Hypothalamus (tissue), 51 donors: ENCODE measurements at places on chromosomes 6 and 20.

DNA sequence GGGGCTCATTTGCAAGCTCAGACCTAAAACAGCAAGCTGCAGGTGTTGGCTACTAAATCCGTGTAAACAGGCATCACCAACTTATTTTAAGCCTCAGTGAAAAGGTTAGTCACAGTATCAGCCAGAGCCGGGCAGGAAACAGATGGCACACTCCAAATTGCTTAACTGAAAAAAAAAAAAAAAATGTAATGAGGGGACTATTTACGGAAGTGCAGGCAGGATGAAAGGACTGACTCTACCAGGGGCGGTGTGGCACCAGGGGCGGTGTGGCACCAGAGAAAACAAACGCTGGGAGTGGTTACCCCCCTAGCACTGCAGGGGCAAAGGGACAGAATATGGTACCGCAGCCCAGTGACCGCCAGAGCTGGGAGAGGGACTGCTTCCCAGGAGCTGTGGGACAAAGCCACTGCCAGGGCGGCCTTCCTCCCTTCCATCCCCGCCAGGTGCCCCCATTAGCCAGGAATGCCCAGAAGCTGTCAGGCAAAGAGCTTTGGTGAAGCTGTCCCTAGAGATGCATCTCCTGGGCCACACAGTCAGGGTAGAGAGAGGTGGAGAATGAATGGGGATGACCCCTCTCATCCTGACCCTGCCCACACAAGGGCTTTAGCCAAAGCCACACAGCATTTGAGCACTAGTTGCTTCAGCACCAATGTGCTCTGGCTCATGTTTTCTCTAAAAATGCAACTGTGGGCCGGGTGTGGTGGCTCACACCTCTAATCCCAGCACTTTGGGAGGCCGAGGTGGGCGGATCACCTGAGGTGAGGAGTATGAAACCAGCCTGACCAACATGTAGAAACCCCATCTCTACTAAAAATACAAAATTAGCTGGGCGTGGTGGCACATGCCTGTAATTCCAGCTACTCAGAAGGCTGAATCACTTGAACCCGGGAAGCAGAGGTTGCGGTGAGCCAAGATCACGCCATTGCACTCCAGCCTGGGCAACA, 39.6 kb upstream of the GFOD1 start:
- DNase-seq, result no peak

DNA sequence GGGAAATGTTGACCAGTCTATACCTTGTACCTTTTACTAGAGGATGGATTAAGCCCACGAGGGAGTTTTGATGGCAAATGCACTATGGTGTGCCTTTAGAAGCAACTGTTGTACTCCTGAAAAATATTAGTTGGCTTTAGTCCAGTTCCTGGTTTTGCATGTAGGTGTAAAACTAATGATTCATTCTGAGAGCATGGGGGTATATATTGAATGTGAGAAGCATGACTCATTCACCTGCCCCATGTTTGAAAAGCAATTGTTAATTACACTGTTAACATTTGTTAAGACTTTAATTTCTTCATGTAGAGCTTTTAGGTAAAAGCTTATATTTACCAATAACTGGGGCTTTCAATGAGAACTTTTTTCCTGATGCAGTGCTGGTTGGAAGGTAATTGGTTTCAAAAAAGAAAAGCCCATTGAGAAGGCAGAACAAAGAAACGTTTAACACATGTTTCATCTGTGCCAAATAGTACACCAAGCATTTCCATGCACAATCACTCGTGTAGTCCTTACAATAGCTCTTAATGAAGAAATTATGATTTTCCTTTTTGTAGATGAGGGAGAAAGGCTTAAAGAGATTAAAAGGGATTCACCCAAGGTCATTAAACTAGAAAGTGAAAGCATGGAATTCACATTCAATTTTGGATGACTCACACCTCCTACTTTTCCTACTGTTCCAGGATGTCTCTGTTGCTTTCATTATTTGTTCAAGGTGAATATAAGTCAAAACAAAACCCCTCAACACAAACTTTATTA, 134.1 kb downstream of the CCDC170 start:
- DNase-seq, result no peak

GRCh38 chr6:170083236-170084051, 207.4 kb downstream of the DLL1 start:
- no peak for DNase-seq

DNA sequence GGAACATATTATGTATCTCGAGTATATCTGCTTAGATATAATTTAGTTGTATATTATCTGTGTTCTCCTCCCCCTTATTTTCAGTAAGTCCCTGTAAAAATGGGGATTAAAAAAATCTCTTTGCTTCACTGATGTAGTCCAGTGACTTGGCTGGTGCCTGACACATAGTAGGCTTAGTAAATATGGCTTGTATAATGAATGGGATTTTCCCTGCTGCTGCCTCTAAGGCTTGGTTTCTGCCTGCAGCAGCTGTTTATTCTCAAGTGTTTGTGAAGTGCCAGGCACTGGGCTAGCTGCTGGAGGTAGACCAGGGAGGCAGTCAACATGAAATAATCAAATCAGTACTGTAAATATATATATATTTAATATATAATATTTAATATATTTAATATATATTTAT, 1.6 kb upstream of the ZFP64 start:
- DNase-seq, result no peak

GRCh38 chr20:51526106-51526470, 16.4 kb downstream of the NFATC2 start:
- DNase-seq, result no peak

DNA sequence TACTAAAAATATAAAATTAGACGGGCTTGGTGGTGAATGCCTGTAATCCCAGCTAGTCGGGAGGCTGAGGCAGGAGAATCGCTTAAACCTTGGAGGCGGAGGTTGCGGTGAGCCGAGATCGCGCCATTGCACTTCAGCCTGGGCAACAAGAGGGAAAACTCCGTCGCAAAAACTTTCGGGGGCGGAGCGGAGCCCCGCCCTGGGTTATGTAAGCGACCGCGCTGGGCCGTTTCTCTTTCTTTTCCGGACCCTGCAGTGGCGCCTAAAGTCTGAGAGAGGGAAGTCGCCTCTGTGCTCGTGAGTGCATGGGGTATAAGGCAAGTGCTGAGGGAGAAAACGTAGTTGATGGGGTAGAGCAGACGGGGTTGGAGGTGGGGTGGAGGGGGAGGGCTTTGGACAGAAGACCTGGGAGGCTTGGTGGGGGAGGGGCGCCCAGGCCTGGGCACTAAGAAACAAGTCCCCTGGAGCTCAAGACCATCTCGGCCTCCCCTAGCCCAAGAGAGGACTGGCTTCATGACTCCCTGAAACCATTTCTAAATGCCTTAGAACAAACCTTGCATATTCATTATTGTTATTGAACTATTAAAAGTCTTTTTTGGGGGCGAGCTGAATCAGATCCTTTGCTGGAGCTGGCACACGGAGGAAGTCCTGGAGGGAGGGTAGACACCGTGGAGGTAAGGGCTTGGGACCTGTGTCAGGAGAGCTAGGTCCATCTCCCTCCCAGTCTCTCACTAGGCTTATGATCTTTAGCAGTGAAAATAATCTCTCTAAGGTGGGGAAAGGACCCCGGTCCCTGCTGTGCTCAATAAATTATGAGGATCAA, 2.7 kb upstream of the MICA start:
- peak; percentile 40 for DNase-seq

DNA sequence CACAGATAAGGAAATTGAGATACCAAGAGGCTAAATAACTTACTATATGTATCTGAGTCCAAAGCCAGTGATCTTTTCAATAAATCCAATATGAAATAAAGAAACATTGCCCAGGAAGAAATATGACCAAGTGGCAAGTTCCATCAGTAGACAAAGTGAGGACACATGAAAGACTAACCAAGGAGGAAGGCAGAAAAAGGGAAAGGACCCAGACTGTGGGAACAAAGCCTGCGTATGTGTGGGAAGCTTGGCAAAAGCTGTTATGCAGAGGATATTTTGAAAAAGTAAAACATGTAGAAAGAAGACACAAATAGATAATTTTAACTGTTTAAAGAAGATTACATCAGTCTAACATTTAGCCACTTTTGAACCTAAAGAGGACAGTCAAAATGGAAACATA, 264.4 kb upstream of the PRDM1 start:
- no peak for DNase-seq

GRCh38 chr6:15449011-15449410, 203.1 kb downstream of the JARID2 start:
- no peak for DNase-seq

DNA sequence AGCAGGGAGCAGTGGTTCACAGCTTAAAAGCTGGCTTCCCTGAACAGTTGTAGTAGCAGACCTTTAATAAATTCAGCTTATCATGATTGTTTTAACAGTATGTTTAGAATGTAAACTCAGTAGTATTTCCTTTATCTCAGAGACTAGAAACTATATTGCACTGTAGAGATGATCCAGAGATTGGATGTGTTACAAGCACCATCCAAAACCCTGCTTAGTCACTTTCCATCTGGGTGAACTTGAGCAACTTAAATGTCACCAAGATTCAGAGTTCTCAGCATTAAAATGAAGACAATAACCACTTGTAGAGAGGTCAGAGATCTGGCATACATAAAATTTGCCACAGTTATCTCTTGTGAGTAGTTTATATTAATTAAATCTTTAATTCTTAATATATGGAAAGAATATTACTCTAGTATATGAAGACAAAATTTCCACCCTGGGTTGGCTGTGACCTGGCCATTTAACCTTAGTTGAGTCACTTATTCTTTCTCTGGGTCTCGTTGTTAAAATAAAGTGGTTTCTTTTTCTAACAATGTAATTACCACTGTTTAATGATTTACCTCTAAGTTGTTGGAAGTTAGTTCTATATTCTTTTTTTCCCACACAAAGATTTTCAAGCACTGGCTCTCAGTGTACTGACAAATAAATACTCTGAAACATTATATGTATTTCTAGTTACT, 239.2 kb upstream of the FKBP1C start:
- no peak for DNase-seq

- peak; percentile 91 for DNase-seq
These were observed at the start of gene NFKBIE for GRCh38 chr6:44265007-44265721. Gene NFKBIE, minus strand, starts transcription at chr6:44265551. Its CDS starts 205 bp downstream, at chr6:44265346.

DNA sequence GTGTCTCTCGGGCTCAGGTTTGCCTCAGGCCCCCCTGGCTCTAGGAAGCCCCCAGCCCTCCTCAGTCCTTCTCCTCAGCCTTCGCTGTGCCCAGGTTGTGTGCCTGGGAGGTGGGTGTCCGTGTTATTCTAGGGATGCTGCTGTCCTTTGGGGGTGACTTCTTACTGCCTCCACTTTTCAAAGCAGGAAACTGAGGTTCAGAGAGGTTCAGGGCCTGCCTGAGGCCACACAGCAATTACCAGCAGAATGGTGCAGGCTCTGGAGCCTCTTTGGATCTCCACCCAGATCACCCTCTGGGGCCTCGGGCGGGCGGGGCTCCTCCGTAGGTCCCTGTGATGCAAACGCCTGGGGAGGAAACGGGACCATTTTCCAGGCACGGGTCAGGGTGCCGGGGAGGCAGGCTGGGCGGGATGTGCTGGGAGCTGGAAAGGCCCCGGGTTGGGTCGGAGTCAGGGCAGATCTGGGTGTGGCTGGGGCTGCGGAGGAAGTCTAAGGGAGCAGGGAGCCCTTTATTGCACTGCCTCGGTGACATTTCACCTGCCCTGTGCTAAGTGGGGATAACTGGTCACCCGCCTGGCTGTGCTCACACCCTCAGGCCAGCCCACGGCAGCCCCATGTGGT, 23.2 kb downstream of the GATA5 start:
- DNase-seq, result no peak

DNA sequence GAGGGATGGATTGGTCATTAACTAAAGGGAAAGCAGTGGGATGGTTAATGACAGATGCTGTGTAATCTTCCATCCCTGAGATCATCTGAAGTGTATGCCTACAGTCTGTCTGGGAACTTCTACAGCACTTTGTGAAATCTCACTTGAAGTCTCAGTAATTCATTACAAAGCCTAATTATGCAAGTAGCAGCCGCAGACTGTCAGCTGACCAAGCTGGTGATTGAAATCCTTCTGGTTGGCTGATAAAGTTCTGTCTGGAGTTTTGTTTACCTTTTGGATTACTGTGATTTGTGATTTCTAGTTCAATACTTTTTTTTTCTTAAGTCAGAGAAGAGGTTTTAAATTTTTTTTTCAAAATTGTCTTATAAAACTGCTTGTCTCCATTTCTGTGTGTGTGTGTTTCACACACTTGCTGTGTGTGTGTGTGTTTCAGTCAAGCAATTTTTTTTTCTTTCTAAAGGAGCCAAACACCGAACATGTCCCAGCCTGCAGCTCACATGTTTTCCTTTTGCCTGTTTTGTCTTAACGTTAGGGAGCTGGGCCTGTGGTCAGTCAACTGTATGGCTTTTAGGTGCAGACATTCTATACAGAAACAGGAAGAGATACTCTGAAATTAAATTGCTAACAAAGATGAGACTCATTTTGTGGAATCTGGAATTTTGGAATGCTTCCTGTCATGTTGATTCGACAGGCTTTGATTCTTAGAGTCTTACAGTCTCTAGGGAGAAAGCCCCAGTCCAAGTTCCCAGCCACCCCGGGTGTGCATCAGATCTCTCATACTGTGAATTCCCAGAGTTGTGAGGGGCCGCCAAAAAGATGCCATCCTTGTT, 28.5 kb upstream of the ADGRF4 start:
- no peak for DNase-seq

DNA sequence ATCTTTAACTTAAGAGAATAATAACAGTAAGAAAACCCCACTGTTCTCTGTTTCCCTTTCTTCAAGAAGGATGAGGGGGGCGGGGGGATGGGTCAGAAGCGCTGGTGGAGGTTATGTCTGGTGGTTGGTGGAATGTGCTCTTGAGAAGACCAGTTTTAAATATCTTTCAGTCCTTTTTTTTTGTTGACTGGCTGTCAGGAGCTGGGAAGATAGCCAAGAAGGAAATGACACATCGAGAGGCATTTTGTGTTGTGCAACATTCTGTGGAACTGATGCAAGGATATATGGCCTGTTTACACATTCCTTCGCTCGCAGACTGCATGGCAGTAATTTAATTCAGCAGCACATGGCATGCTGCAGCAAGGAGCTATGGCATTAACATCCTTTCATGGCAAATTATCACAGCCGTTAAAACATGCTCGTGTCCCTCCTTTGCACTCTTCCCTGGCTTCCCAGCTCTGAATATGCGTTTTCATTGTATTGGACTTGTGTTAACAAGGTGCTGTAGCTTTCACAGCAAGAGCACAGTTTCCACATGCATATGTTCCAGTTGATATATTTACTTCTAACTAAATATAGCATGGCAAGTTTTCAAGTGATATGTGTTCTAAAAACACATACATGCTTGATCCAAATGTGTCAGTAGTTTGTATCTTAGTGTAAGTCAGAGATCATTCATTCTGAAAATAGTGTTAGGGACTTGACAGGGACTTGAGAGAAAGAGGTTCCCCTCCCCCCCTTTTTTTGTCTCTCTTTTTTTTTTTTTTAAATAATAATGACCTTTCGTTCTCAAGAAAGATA, 68.2 kb upstream of the SUPT3H start:
- DNase-seq, result no peak

- DNase-seq, result no peak
These were observed 121.9 kb upstream of the SULF2 start for GRCh38 chr20:47907031-47907675.

DNA sequence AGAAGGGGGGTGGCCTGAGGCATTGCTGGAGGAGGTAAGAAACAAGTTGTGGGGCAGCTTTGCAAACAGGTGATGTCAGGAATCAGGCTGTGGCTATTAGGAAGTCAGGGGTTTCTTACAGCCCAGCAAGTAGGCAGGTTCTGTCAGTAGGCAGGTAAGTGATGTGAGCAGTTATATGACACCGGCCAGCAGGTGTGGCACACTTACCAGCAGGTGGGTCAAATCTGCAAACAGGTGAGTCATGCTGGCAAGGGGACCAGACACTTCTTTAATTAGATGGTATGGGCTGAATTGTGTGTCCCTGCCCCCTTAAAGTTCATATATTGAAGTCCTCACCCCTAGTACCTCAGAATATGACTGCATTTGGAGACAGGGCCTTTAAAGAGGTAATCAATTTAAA, 16.4 kb upstream of the ENPP4 start:
- no peak for DNase-seq
